ENCODE measurements at places on chromosomes 3 and 15.

GRCh38 chr3:56111606-56112304 lies 356.5 kb downstream of the ERC2 start:
- no peak for DNase-seq

- DNase-seq: no peak
Measured at GRCh38 chr15:32669896-32670611, 28.5 kb downstream of the SCG5 start.

- no peak for DNase-seq
Measured at GRCh38 chr15:64865126-64865997, 23.6 kb downstream of the PLEKHO2 start.

GRCh38 chr15:47685141-47685870 lies 32.0 kb upstream of the SEMA6D start:
- peak; percentile 4 for DNase-seq

DNA sequence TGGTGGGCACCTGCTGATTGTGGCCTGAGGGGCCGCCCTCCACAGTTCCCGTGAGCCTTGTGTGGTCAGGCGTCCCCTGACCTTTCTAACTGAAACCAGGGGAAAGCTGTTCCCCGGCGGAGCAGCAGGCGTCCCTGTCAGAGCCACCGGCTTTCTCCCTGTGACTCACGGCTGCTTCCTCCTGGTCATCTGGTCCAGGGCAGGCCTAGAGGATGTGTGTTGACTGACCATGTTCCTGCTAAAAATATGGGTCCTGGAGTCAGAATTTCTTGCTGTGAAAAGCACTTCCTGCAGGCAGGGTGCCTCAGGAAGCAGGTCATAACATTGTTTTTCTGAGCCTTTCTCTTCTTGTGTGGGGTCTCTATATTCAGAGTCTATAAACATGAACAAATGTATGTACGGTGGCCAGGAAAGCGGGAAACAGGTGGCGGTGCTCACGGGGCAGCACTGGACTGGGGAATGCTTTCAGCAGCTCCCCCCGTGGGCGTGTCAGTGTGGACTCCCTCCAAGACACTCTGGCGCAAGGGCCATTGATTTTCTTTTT lies 38.4 kb upstream of the CGNL1 start:
- DNase-seq: no peak

DNA sequence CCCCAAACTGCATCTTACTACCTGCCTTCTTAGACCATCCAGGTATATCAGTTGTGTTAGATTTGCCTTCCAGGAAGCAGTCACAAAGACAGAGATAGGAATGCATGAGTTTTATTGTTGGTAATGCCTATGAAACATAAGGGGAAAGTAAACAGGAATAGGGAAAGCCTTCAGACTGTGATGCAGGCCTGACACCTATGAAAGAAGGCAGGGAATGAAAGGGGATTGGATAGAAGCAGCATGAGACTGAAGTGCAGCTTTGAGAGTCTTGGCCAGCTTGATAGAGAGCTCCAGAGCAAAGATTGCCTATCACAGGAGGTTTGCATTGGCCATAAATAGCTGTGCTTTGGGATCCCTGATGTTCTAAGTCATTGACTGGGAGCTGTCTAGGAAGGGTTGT lies 15.9 kb upstream of the HHLA2 start:
- no peak for DNase-seq
